NCI-H2081 treated with DMSO at 0.1 percent for 48 hours (cell line): ENCODE measurements at places on chromosomes 3 and 15.

DNA sequence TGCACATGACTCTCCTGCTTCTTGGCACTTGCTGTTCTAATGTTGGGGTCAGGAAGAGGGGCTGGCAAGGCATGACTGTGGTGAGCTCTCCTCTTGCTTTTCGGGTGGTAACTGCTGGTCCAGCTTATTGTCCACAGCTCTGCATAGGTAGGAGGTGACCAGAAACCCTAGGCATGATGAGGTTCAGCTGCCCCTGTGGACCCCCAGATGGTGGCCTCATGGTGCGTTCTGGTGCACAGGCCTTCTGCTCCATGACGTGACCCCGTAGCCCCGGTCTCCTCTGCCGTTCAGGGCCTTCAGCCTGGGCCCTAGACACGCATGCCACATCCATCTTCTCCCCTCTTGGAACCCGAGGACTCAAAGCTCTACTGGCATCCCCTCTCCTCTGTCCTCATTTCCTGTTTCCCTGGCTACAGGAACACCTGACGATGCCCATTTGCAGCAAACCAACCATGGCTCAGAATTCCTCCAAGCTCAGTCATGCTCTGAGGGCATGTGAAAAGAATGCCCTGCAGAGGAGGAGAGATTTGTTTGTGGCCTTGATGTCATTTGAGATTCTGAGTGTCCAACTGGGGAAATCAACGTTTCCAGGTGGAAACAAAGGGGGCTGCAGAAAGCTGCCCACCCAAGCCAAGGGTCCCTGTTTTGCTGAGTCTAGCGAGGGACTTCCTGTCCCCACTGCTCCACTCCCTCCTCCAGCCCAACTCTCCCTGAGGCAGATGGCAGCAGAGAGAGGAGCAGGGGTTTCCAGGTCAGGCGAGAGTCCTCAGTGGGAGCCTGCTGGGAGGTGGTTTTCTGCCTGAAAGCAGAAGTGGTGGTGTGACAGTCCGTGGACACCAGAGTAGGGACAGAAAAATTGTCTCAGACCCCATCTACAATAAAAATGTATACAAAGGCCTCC, 198.7 kb upstream of the LYSMD4 start:
- DNase-seq = no peak

- peak; percentile 2 for DNase-seq
Measured at GRCh38 chr15:34366271-34367065, 528 bp downstream of the LPCAT4 start.

DNA sequence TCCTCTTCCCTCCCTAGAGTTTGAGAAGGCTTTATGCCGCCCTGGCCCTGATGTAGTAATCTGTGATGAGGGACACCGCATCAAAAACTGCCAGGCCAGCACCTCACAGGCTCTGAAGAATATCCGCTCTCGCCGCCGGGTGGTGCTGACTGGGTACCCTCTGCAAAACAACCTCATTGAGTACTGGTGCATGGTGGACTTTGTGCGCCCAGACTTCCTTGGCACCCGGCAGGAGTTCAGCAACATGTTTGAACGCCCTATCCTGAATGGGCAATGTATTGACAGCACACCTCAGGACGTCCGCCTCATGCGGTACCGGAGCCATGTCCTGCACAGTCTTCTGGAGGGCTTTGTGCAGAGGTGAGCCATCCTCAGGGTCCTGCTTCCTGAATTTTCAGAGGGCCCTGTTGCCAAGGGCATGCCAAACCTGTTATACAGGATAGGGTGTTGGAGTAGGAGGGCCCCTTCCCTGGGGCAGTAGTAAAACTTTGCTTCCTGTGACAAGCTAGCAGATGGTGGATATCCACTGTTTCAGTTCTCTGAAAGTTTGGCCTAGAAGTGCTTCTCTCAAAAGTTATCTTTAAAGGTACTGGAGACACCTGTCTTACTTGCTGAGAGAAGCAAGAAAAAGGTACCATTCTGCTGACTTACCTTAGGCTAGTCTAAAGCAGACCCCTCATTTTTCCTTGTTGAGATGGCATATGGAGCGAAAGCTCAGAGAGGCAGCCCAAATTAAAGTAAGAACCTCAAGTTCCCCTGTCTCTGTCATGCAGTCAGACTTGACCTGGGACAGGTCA, 33.7 kb upstream of the TEX264 start:
- no peak for DNase-seq

- no peak for DNase-seq
Measured at GRCh38 chr15:31013863-31014607, 22.6 kb upstream of the MTMR10 start.

GRCh38 chr3:139358841-139359562, 15.2 kb downstream of the MRPS22 start:
- DNase-seq = peak; percentile 78

- DNase-seq = no peak
Measured at GRCh38 chr3:8438507-8439079, 63.0 kb upstream of the LMCD1 start.

- no peak for DNase-seq
Measured at GRCh38 chr3:124592658-124593441, 137.4 kb upstream of the UMPS start.

GRCh38 chr15:96817900-96818299, 487.4 kb downstream of the NR2F2 start:
- DNase-seq = no peak

DNA sequence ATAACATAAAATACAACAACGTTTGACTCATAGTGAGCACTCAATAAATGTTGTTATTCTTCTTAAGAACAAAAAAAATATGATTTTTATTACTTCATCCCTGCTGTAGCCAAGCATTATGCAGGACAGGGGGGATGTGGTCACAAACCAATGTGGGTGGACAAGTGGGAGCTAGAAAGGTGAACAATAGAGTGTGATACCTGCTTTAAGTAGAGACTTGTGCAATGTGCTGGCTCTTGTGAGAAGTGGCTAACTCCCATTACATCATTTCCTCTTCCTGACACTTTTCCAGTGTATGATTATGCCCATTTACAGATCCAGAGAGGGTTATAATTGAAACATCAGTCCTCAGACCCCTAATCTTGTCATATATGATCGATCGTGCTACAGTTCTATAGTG, 193.6 kb downstream of the UBE2E2 start:
- no peak for DNase-seq

DNA sequence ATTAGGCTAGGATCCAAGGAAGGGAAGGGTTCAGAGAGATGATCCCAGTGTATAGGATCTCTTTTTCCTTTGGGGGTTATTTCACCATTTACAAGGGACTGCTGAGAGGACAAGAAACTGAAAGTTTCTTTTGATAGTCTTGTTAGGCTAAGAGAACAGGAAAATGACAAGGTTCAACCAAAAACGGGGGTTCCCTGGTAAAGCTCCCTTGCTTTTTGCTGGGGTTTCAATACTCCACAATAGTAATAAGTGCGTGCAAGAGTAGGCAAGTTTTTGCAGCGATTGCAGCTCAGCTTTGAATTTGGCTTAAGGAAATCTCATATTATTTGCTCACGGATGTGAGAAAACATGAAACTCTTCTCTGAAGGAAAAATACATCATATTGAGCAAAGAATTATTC, 18.8 kb upstream of the SUSD5 start:
- DNase-seq = no peak

- no peak for DNase-seq
Measured at GRCh38 chr3:120772081-120772480, 29.5 kb downstream of the GTF2E1 start.

DNA sequence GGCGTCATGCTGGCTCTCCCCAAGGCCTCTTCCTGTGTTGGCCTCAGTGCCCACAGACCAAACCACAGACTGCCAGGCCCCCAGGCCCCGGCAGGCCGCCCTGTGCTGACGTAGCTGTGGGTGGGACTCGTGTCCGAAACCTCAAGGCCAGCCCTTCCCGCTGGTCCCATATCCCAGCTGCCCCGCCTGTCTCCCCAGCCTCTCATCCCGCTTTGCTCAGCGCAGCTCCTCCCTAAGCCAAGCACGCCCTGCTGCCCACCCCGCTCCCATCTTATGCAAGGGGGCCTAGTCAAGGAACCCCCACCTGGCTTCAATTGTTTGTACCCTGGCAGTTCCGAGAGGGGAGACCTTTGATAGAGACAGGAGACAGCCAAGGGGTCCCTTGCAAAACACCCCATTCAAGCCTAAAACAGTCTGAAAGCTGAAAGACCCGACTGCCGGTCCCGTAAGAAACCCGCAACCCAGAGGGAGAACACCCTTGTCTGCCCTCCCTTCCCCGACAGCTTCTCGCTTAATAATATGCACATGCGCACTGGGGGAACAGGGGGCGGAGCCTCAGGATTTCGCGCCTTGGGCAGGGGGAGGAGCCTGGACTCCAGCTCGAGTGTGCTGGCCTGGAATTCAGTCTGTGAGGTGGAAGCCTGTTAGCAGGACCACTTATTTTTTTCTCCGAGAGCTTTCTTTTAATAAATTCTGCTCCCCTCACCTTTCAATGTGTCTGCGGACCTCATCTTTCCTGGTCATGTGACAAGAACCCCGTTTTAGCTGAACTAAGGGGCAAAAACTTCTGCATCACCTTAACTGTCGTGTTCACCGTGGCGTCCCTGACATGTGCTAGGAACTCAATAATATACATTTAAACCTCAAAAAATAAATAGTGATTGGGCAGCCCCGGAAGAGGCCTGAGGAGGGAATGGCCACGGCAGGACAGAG, 17.2 kb downstream of the TNFAIP8L3 start:
- DNase-seq = no peak
